Nephron progenitor cell (in vitro differentiated cells): ENCODE measurements at places on chromosomes 3 and 15.

DNA sequence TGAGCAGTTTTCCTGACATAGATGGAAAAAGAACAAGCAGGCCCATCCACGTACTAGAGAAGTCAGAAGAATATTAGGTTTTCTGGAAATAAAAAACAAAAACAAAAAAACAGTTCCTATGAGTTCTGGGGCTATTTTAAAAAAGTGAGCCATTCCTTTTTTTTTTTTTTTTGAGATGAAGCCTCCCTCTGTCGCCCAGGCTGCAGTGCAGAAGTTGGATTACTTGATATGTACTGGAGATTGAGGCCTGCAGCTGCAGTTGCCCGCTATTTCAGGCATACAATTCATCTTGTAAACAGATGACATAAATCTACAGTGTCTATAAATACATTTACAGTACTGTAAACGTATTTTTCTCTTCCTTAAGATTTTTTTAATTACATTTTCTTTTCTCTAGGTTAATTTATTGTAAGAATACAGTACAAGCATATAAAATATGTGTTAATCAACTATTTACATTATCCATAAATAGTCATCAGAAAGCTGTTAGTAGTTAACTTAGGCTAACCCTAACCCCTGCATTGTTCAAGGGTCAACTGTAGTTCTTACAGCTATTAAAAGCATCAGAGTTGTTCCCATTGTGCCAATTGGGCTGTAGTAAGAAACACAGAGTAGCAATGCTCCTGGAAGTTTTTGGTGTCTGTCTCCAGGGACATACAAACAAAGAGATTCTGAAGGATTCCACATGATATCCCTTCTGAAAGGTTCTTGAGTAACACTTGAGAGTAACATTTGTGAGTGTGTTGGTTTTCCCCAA is 11.2 kb upstream of the ACTL6A start:
- DNase-seq = no peak

DNA sequence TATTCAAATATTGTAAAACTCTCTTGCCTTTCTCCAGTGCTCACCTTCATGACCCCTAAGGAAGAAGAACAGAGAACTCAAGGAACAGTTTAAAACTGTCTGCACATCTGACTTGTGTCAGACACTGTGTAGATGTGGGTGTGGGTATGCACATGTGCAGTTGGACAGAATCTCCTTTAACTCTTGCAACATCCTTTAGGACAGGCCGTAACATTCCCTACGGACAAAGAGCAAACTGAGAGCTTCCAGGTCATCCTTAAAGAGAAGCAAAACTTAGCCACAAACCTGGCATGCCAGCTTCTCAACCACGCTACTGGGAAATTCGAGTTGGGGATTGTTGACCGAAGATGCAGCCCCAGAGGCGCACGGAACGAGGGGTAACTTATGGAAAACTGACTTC is 4.1 kb upstream of the SFMBT1 start:
- no peak for DNase-seq

DNA sequence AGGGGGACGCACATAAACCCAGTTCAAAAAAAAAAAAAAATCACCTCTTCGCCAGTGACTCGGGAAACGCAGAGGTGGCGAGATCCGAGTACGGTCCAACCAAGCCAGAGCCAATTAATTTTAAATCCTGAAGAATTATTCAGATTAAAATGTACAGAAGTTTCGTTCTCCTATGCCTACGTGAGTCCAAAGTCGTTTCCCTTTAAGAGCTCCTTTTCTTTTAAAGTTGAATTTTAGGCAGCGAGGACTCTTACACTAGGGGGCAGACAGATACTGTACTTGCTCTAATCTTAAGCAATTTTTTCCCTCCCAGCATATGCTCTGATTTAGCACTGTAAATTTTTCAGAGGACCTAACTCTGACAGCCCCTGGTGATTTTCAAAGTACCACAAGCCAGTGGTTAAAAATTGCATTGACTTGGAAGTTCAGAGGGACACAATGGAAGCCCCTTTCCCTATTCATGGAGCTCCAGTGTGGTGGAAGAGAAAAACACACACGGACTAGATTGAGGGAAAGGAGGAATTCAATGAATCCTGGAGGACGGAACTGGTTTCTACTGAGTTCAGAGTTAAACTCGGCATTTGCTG is 3.3 kb upstream of the NR2F2 start:
- DNase-seq = no peak

GRCh38 chr3:172625404-172625803 is 85.5 kb downstream of the NCEH1 start:
- DNase-seq = no peak

GRCh38 chr3:145620002-145620401 is 541.0 kb downstream of the PLOD2 start:
- DNase-seq = no peak

DNA sequence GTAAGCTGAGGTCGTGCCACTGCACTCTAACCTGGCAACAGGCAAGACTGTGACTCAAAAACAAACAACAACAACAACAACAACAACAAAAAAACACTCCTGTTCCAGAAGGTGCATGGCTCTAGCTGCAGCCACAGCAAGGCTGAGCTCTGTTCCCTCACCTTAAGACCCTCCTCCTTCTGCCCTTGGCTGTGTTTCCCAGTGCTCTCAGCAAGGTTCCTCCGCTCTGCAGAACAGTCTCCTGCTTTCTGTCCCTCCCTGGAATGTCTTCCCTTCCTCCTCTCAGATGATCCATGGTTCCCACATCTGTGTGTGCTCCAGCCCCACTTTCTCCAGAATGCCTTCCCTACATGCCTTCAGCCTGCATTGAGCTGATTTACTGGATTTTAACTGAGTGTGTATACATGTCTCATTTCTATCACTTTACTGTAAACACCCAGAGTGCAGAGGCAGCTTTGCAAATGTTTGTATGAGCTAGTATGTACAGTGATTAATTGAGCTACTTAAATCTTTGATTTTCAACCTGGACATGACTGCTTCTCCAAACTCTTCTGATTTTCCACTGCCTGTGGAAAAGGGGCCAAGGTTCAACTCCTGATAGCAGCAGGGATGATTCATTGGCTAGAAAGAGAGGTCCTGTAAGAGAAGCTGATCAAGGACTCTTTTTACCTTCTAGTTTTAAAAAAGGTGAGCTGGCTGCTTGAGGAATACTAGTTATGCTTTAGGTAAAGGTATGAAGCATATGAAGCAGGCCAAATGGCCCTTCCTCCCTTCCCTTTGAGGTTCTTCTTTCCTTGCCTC is 14.7 kb downstream of the ANKUB1 start:
- DNase-seq = no peak

DNA sequence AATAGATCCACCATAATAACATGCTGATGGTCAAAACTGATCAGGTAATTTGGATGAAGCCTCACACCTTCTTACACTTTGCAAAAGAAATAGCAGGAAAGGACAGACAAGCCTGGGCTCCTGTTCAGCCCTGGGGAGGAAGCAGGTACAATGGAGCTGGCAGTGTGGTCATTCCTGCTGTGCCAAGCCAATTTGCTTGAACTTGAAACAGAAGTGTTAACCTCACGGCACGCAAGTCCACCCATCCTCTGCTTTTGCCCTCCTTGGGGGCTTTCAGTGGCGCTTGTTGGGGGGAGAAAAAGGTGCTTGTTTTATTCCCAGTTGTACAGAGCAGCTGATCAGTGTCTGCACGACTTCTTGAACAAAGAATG is 36.8 kb upstream of the RFTN1 start:
- DNase-seq = no peak

DNA sequence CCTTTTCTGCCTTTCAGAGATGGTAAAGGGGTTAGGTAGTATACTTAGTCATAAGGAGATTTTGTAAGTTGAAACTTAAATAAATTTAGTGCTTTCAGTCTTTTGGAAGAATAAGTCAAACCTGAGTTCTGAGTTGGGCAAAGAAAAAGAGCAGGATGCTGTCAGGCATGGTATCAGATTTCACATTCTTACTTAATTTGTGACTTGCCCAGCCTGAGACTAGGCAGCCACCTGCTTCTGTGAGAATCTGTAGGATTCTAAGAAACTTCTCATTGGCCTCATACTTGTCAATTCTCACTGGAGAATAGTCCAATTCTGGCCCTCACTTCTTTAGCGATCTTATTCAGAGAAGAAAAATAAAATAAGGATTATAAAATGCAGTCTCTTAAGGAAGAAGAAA is 577.5 kb downstream of the DIPK2A start:
- peak; percentile 23 for DNase-seq

DNA sequence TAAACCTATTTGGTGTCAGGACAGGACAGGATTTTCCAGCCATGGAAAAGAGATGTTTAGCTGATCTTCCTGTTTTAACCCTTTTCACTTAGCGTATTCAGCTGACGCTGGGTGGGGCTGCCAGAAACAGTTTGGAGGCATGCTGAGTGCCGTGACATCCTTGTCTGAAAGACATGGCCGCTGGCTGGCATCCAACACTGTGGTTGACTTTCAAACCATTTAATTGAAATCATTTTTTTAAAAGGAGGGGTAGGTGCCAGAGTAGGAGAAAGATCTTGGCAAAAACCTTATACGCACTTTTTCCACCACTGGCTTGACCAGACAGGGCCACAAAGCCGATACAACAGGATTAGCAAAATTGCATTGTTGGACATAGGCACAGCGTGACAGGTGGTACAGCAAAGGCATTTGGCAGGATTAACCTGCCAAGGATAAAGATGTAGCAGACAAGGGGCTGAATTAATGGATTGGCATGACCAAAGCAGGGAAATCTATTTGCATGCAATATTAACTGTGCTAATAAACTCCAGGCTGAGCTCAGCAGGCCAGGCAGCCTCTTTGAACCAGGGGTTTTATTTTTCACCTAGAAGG is 131.8 kb upstream of the TOPAZ1 start:
- no peak for DNase-seq

GRCh38 chr15:41870689-41871081 is 23.2 kb downstream of the SPTBN5 start:
- DNase-seq = no peak

GRCh38 chr3:47344971-47345370 is 35.9 kb upstream of the PTPN23 start:
- no peak for DNase-seq

- no peak for DNase-seq
Observed at GRCh38 chr15:74414603-74415338, 19.0 kb downstream of the SEMA7A start.

DNA sequence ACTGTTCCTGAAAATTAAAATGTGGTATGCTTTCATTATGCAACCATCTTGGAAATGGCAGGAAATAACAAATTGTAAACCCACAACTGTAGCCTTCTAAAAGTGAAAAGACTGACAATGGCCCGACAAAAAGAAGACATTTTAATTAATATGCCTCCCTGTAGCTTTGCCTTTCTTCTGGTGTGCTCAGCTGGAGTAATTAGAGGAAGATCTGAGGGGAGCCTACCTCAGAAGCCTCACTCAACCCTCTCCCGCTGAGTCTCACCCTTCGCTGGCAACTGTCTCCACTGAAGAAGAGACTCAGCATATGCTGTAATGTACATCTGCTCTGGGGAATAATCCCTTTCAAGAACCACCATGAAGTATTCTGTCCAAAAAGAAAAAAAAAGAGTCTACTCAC is 104.7 kb upstream of the SETMAR start:
- no peak for DNase-seq

- DNase-seq = no peak
Observed at GRCh38 chr3:8525893-8526292, 24.3 kb downstream of the LMCD1 start.

DNA sequence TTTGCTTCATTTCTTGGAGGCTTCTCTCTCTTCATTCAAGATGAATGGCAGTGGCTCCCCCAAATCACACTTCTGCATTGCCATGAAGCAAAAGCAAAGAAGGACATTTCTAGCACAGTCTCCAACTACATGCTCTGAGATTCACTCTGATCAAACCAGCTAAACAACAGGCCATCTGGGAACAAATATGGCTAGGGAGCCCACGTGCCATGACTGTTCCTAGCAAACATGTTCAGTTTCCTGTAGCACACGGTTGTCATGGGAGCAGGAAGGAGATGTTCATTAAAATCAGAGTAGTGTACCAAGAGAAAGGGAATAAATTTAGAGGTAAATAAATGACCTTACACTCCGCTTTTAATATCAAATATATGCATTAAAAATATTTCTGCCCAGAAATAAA is 327.3 kb downstream of the GBE1 start:
- no peak for DNase-seq

GRCh38 chr3:185986198-185986777 is 48.5 kb upstream of the TRA2B start:
- DNase-seq = no peak

GRCh38 chr15:73341886-73342600 is 26.7 kb downstream of the HCN4 start:
- DNase-seq = no peak

DNA sequence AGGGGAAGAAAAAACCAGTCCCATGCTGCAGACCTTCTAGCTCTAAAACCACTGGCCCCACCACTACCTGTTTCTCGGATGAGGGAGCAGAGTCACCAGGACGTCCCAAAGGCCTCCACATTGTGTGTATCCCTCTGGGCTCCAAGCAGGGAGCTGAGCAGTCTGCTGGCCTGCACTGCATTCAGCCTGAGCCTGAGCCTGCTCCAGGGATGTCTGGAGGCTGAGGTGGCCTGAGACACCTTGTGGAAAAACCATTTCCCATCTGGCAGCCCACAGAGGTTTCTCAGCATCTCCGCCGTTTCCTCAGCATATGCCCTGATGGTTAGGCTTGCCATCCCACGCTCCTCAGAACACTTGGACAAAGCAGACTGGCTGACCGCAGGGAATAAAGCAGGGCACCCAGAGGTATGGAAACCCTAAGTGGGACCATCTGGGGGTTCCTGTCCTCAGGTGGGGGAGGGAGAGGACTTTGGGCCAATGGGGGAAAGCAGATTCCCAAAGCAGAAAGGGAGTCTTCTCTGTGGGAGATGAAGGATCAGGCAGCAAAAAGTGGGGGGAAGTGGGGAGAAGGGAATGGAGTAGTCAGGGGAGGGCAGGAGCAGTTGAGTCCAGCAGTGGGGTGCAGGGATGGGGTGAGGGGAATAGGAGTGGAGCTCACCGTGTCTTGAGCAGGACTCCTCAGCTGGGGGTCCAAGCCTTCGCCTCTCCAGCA is at the start of gene CILP:
Gene CILP, minus strand, starts transcription at position 704 of the 712 bp plus-strand sequence. CDS start 1,718 bp downstream, outside the sequence.
- DNase-seq = no peak

- no peak for DNase-seq
Observed at GRCh38 chr3:111314898-111315297, 227.1 kb upstream of the CD96 start.

GRCh38 chr3:107064405-107065060 is 312.7 kb upstream of the CCDC54 start:
- DNase-seq = peak; percentile 76

DNA sequence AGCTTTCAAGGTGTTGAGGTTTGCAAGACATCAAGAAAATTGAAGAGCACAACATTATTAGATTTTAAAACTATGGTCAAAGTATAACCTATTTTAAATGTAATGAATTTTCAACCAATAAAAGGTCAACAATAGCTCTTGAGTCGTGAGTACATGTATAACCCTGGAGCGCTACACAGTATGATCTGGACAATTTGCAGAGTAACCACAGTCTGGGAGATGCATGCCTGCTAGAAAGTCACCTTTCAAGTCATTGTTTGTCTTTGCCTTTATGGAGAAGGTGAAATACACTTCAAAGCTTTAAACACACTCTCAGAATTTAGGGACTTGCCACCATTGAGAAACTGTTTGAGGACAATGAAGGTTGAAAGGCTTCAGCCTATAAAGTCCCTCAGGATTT is 112.6 kb upstream of the ALCAM start:
- no peak for DNase-seq

GRCh38 chr3:18357747-18358146 is 67.4 kb downstream of the SATB1 start:
- DNase-seq = no peak
